Activated CD4-positive, CD25-positive, alpha-beta regulatory T cell treated with anti-CD3 and anti-CD28 coated beads, Interleukin-2, amount 50 U/mL, for 72 hours (primary cell): ENCODE measurements at places on chromosomes 6 and 20.

DNA sequence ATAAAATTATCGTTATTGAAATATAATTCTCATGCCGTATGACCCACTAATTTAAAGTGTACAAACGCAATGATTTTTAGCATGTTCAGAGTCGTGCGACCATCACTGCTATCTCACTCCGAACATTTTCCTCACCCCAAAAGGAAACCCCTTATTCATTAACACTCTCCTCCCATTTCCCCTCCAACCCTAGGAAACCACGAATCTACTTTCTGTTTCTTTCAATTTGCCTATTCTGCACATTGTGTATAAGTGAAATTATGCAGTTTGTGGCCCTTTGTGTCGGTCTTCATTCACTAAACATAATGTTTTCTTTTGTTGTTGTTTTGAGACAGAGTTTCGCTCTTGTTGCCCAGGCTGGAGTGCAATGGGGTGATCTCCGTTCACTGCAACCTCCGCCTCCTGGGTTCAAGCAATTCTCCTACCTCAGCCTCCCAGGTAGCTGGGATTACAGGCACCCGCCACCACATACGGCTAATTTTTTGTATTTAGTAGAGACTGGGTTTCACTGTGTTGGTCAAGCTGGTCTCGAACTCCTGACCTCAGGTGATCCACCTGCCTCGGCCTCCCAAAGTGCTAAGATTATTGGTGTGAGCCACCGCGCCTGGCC is 99.7 kb upstream of the ZNF217 start:
- DNase-seq, result no peak

- no peak for DNase-seq
Measured at GRCh38 chr6:55100686-55101085, 73.6 kb upstream of the HCRTR2 start.

DNA sequence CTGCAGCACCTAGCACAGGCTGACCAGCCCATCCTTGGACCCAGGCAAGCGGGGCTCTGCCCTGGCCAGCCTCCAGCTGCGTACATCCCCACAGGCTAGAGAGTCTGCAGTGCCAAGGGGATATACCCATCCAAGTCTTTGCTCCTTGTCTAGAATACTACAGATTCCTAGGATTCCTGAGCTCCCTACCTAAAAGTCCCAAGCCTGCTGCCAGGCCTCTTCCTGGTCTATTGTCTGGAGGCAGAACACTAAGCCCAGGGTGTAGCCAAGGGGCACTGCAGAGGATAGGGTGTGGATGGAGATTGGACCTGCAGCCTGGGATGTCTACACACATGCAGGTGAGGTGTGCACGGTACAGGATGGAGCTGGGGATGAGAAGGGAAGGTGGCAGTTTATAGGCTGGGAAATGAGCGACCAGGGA is 90.0 kb upstream of the SIRPA start:
- DNase-seq, result no peak

DNA sequence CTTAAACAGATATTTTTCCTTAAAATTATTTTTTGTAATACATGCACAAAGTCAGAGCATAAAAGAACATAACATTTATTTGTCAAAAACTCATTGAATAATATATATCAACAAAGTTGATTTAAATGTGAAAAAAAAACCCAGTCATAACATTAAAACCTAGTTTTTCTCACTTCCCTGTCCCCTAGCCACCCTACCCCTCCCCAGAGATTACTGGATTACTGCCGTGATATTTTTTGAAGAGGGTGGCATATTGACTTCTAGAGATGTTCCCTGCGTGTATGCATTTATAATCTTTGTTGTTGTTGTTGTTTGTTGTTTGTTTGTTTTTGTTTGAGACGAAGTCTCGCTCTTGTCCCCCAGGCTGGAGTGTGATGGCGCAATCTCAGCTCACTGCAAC is 52.4 kb upstream of the ARMC2 start:
- DNase-seq, result no peak

DNA sequence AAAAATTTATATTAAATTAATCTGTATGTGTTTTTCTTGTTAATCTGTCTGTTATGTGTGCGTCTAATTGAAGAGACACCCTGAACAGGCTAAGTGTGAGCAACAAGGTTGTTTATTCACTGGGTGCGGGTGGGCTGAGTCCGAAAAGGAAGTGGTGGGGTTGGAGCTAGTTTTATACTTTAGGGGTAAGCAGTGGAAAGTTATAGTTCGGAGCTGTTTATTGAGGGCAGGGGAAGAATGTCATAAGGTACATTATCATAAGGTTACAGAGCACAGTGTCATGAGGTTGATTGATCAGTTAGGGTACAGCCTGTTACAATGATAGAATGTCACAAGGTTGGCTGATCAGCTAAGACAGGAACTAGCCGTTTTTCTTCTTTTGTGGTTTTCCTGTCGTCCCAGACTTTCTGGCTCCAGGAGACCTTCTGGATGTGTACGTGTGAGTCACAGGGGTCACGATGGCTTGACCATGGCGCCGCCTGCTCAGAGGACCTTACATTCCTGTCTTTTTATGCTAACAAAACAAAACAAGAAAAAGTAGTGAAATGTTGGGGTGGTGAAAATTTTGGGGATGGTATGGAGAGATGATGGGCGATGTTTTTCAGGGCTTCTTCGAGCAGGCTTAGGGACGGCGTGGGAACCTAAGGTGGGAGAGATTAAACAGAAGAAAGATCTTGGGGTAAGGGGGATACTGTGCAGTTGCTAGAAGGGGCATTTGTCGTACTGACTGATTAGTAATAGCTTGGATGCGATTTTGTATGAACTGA is 754.0 kb upstream of the ADGRB3 start:
- DNase-seq, result no peak

DNA sequence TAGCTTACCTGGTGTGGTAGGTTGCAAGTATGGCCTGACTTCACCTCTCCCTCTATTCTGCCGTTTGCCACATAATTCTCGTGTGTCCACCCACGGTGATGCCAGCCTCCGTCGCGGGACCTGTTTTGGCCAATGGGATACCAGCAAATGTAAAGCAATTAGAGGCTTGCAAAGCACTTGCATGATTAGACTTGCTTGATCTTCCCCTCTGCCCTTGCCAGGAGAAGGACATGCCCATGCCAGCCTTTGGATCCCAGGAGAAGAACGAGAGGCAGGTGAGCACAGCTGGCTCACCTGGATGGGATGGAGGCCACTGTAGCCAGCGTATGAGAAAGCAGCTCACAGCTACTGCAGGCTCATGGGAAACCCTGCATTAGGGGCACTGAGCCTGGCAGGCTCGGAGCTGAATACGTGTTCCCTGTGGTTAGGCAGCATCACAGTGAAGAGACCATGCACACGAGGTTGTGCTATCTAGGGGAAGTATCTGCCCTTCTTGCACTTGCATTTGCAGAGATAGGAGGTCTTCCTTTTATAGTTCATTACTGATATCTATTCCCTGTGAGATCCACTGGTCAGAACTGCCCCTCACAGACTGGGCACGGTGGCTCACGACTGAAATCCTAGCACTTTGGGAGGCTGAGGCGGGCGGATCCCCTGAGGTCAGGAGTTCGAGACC is 62.4 kb downstream of the TMEM242 start:
- no peak for DNase-seq

DNA sequence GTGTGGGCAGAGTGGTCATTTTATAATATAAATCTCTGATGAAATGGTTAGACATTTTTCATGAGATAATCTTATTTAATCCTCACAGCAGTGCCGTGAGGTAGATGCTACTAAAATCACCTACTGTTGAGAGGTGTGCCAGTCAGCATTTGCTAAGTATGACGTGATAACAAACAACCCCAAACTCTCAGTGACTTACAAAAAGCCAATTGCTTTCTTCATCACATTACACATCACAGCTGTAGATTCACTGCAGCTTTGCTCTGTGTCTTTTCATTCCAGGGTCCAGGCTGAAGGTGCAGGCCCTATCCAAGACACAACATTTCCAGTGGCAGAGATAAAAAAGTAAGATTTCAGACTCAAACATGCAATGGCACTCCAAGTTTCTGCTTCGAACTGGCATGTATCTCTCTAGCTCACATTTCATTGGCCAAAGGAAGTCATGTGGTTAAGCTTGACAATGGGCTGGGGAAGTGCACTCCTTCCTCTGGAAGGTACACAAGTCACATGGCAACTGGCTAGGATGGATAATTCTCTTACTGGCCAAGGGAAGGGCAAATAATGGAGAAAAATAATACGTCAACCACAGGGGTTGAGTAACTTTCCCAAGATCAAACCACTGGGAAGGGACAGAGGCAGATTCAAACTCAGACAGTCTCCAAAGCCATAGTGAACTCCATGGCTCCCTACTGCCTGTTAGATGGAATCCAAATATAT is 69.5 kb upstream of the EPB41L1 start:
- no peak for DNase-seq

- DNase-seq, result no peak
Measured at GRCh38 chr20:34011275-34011674, 17.6 kb downstream of the RALY start.

GRCh38 chr20:60882836-60883235 is 369.2 kb upstream of the CDH4 start:
- DNase-seq, result no peak
